ENCODE measurements at places on chromosomes 2 and 18. TPM values are rescaled to one million over a fixed set of nuclear protein-coding genes. Genes with fewer than 3 reads are reported as not detected.

DNA sequence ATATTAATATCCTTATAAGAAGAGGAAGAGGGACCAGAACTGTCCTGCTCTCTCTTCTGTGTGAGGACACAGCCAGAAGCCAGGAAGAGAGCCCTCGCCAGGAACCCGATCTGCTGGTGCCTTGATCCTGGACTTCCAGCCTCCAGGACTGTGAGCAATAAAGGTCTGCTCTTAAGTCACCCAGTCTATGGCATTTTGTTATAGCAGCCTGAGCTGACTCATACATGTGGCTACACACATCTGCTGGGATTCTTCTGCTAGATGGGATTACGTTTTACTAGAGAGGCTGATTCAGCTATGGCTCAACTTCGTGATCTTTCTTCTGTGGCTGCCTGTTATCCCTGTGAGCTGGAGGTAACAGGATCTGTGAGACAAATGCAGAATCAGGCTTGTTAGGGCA, 29.6 kb downstream of the ARL4C start:
- DNase-seq = peak; percentile 92

DNA sequence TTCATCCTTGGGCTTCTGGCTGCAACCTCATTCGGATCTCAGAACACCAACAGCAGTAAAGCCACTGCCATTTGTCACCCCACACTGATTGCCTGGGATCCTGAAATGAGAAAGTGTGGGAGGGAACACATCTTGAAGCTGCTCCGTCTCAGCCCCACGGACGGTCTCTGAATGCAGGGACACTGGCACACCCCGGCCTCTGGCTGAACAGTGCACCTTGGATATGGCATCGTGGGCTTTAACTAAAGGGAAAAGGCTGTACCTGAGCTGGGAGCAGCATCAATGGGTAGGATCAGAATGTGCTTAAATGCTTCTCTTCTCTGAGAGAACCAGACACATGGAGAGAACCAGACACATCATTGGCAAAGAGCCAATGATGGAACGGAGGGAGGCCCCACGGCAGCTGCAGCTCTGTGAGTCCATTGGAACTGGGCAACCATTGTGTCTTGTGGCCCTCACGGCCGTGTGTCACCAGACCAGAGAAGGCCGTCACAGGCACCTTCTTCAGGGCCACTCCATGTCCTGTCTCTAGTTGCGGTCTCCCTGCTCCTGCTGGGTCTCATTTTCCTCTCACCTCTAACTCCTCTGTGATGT, 193.4 kb upstream of the MYT1L start:
- no peak for DNase-seq

DNA sequence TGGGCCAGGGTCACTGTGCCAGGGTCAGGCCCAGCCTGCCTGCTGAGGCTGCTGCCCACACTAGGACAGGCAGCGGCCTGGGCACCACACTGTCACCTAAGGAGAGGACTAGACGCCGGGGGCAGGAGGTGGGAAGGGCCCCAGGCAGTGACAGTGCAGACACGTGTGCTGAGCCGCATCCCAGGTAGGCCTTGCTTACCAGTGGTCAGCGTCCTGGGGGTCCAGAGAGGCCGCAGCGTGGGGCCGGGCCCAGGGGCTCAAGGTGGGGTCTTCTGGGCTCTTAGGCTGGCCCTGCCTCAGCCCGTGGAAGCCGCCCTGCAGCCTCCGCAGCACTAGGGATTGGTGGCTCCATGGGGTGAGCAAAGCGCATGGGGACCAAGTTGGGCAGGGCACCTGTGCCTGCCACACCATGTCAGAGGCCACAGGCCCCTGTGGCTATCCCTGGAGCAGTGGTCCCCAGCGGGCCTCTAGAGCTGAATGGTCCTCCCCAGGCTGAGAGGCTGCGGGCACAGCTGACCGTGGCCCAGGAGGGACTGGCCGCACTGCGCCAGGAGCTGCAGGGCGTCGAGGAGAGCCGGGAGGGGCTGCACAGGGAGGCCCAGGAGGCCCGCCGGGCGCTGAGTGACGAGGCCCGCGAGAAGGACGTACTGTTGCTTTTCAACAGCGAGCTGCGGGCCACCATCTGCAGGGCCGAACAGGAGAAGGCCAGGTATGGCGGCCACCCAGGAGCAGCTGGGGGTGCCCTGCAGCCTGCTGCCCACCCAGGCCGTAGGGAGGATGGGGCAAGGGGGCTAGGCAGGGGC, 35.2 kb upstream of the SNED1 start:
- no peak for DNase-seq

DNA sequence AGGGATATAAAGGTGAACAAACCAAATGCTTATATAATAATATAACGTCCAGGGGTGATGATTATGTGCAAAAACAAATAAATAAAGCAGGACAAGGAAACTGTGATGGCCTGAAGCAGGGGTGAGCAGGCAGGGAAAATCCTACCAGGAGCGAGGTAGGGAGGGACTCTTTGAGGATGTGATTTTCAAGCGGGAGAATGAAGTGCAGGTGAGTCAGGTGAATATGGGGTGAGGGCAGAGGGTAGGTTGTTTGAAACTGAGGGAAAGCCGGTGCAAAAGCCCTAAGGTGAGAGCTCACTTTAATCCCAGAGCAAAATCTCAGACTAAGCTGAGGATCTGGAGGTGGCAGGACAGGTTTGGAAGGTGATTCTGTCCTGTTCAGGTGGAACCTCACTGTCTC, 40.7 kb downstream of the CYP26B1 start:
- no peak for DNase-seq

- DNase-seq = no peak
These were observed 132.1 kb upstream of the DNMT3A start for GRCh38 chr2:25473758-25474340.

GRCh38 chr2:230602562-230603230, 109.9 kb upstream of the CAB39 start:
- no peak for DNase-seq

GRCh38 chr2:233114421-233114861, 54.3 kb downstream of the INPP5D start:
- no peak for DNase-seq

DNA sequence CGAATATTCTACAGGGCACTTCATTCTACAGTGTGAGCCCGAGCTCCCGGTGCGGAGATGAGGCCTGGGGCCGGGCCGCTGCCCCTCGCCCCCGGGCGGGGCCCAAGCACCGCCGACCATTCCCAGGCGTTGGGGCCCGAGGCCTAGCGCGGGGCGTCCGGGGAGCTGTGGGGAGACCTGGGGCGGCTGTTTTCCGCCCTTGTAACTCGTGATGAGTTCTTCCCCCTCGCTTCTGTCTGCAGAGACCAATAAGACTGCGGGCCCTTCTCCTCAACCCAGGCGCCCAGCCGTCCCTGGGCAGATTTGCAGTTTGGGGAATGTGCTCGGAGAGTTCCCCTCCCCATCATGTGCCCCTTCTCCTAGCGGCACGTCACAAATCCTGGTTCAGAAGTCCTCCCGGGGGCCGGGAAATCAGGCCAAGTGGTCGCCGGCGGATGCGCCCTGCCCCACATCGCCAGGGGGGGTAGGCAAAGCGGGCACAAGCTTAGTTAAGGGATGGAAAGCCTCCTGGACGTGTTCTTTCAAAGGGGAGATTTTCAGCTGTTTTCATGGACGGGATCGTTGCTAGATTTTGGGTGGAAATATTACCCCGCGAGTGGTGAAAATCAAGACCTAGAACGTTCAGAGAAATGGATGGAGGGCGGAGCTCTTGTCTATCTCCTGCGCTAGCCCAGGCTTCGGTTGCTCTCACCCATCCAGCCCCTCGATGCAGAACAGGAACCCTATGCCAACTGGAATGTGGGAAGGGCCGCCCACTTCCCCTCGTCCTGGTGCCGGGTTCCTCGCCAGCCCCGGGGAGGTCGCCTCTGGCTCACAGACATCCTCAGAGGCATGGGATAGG, 18.8 kb upstream of the HAAO start:
- peak; percentile 35 for DNase-seq

DNA sequence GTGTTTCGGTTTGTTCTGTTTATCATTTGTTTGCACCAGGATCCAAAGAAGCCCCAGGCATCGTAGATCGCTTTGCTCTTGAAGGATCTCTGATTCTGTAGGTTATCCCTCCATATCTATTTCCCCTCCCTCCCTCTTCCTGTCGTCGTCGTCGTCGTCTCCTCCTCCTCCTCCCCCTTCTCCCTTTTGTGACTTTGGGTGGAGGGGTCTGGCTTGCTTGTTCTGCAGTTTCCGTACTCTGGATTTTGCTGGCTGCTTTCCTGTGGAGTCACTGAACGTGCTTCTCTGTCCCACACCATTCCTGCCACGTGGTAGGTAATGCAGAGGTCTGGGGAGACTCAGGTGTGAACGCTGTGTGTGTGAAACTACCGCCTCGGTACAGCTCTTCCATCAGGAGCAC, 225.0 kb downstream of the LDLRAD4 start:
- no peak for DNase-seq

- no peak for DNase-seq
These were observed 52.6 kb upstream of the UNC80 start for GRCh38 chr2:209719034-209719433.

DNA sequence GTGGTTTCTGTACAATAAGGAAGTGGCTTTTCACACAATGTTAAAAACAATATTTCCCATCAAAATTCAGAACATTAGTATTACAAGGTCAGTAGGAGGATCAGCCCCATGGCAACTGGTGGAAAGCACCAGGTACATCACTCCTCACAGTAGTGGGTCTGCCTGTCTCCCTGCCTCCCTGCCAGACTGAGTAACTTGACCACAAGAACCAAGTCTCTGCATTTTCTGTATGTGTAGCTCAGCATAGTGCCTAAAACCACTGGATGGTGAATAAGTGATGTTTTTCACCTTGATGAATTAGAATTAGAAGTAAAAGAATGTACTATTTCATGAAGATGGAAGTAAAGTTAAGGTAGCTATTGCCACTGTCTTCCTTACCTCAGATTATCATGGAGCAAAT, 4.1 kb upstream of the WDR7 start:
- DNase-seq = no peak

DNA sequence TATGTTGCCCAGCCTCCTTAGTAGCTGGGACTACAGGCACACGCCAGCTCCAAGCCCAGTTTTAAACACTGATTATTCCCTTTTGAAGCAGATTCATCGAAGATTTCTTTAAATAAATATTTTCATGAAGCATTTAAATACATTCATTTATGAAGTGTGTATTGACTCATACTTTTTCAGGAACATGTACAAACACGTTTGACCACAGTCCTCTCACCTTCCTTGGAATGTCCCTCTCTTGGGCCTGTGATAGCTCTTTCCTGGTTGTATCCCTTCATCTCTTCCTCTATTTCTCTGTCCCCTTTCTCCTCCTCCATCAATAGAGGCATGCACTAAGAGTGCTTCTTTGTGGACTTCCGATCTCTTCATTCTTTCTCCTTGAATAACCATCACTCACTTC, 2.5 kb downstream of the PSTPIP2 start:
- peak; percentile 33 for DNase-seq

DNA sequence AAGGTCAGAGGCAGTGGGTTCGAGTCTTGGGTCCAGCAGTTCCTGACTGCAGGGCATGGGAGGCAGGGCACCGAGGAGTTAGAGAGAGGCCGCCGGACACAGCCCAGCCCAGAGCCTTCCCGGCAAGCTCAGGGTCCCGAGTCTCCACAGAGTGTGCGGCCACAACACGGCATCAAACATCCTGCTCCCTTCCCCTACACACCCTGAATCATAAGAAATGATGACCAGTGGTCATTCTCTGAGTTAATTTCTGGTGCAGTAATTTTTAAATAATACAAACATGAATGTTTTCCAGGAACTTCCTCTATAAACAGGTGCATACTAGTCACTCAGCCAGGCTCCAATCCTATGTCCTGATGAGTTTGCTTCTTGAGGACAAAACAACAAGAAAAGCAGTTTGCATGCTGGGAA, 118.0 kb downstream of the PXDN start:
- no peak for DNase-seq

DNA sequence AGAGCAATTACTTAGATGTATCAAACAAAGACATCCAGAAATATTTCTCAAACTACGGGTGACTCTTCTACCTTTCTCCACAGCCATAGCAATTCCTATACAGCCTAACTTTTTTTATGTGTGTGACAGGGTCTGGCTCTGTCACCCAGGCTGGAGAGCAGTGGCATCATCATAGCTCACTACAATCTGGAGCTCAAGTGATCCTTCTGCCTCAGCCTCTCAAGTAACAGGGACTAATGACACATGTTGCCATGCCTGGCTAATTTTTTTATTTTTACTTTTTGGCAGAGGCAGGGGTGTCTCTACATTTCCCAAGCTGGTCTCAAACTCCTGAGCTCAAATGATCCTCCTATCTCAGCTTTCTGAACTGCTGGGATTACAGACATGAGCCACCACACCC, 328.9 kb upstream of the NT5C1B start:
- DNase-seq = no peak

DNA sequence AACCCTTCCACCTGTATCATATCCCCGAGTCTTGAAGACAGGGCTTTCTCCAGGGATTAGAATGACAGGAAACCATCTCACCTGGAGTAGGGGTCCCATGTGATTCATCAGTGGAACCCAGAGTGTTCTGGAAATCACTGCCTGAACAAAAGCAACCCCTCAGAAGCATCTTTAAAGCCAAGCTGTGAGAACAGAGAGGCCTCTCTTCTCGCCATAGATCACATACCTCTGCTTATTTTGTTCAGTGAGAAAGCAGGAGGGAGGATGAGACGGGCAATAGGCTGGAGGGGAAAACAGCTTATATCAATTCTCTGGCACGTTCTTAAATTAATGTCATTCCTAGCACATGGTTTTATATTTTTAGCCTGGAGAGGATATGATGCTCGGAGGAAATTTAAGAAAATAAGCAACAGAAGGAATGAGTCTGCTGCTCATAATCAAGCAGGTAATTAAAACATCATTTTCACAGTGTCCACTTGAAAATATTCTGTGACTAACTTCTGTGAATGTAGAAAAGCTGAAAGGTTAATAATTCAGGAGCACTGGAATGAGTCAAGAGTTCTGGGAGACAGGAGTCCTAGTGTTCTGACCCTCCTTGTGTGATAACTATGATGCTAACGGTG, 213.6 kb upstream of the SP5 start:
- no peak for DNase-seq

- DNase-seq = peak; percentile 69
These were observed 51.2 kb downstream of the WDR75 start for GRCh38 chr2:189492451-189492850.

DNA sequence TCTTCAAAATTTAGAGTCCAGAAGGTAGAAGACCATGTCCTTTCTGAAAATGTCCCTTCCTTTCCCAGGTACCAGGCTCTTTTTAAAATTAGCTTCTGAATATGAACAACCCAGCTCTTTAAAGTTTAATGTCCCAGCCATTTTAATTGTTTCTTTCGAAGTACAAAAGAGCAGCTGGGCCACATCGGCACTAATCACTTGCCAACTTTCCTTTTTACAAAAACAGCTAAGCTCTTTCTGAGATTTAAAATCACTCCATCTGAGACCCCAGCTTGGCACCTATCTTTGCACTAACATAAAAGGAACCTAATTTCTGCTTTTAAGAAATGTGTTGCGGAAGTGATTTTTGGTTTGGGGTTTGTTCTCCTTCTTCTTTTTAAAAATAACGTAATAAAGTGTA, 2.6 kb downstream of the BOD1L2 start:
- no peak for DNase-seq

The KATNAL2 gene
- total RNA-seq = 1.4 TPM

The ABCB11 gene
- total RNA-seq = not detected

The KIF5C gene
- 0.28 TPM for total RNA-seq

The FAM98A gene
- 131 TPM for total RNA-seq

The FARSB gene
- 27.2 TPM for total RNA-seq

The GEN1 gene
- total RNA-seq = 7.9 TPM

The C2orf76 gene
- 9.7 TPM for total RNA-seq
